Stimulated activated CD8-positive, alpha-beta memory T cell treated with anti-CD3 and anti-CD28 coated beads, Interleukin-2, amount 100 ng/mL, for 48 hours (primary cell): ENCODE measurements at places on chromosomes 12 and 14.

GRCh38 chr12:12784911-12785814 is at the start of gene APOLD1:
APOLD1 (plus strand) TSS chr12:12785659; CDS start chr12:12785692, 33 bp downstream.
- no peak for DNase-seq

GRCh38 chr12:132907216-132907615 is 19.8 kb upstream of the CHFR start:
- DNase-seq: no peak

GRCh38 chr12:88931598-88931997 is 351.3 kb upstream of the KITLG start:
- no peak for DNase-seq

GRCh38 chr14:57575482-57575881 is 81.8 kb upstream of the CCDC198 start:
- DNase-seq: no peak

DNA sequence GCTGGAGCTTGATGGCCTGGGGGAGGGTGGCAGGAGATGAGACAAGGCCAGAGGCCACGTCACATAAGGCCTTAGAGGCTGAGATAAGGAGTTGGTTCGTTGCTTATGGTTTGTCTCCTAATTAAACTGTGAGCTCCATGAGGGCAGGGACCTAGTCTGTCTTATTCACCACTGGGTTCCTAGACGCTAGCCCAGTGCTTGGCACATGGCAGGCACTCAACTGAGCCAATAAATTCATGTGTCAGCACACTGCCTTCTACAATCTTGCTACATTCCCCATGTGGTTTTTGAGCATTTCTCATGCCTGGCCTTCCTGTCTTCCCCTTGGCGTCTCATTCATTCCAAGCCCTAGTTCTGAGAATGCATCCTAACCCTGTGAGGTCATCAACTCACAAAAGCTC is 92.5 kb upstream of the MED13L start:
- DNase-seq: no peak

DNA sequence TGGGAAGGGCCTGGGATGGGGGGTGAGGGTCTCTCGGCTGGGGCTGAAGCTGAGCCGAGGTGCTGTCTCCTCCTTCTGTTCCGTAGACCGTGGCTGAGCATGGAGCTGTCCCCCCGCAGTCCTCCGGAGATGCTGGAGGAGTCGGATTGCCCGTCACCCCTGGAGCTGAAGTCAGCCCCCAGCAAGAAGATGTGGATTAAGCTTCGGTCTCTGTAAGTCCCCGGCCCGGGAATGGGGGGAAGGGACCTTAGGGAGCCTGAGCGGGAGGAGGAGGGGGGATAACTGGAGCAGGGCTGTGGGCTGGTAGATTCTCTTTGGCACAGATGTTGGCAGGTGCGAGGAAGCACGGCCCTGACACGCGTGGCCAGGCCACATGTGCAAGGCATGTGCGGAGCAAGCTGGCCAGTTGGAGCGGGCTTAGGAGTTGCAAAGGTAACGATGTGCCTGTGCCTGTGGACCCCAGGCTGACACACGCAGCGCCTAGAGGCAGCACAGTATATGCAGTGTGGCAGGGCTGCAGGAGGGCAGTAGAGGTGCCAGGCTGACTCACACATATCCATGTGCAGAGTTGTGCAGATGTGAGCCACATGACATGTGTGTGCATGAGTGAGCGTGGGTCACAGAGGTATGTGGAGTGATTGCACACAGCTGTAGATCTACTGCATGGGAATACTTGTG is 512 bp downstream of the PDE1B start:
- peak; percentile 15 for DNase-seq

GRCh38 chr14:90990141-90990540 is 70.3 kb downstream of the RPS6KA5 start:
- DNase-seq: no peak
